ENCODE measurements at places on chromosomes 1 and 21.

DNA sequence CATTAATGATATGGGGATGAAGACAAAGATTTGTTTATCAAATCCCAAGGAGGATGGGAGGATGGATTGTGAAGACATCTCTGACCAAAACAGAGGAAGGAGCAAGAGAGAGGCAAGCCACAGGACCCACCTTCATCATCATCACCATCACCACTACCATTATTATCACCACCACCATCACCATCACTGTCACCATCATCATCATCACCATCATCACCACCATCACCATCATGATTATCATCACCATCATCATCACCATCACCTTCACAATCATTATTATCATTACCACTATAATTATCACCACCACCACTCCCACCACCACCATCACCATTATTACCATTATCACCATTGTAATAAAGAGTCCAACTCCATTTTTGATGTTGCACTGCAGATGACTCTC, 482.5 kb downstream of the PTPRU start:
- DNase-seq = no peak

DNA sequence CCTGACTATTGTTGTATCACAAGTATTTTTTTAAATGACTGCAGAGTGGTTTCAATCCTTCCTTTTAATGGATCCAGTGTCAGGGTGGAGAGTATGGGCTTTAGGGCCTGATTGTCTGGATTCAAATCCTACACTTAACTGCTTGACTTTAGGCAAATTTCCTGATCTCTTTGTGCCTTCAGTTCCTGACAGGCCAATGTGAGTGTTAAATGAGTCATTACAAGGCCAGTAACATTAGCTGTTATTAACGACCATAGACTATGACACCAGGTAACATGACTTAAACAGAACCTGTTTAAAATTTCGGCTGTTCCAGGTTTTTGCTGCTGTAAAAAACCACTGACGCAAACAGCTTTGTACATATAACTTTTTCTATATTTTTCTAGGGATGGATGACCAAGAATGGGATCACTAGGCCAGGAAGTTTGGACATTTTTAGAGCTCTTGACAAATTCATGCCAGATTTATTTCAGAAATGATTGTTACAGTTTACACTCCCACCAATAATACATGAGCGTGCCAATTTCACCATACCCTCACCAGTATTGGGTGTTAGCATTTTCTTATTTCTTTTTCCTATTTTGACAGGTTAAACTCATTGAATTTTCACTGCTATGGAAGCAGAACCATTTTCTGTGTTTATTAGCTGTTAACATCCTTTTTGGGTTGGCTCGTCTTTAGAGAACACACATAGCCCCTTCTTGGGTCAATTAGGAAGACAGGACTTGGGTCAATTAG, 11.3 kb downstream of the ZNF362 start:
- DNase-seq = no peak

DNA sequence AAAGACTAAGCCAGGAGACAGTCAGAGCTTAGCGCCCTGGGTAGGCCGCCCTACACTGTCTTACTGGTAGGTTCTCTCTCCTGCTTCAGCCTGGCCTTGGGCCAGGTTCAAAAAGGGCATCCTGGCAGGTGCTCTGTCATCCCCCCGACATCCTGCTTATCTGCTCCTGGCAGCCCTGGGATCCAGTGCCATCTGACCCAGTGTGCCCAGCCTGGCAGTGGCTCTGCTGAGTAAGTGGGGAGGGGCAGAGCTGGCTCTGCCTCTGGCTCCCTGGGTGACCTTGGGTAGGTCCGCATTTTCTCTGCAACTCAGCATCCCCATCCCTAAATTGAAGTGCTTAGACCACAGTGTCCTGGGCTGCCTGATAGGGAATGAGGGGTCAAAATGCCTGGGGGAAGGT, 549.9 kb downstream of the PTPRU start:
- no peak for DNase-seq

DNA sequence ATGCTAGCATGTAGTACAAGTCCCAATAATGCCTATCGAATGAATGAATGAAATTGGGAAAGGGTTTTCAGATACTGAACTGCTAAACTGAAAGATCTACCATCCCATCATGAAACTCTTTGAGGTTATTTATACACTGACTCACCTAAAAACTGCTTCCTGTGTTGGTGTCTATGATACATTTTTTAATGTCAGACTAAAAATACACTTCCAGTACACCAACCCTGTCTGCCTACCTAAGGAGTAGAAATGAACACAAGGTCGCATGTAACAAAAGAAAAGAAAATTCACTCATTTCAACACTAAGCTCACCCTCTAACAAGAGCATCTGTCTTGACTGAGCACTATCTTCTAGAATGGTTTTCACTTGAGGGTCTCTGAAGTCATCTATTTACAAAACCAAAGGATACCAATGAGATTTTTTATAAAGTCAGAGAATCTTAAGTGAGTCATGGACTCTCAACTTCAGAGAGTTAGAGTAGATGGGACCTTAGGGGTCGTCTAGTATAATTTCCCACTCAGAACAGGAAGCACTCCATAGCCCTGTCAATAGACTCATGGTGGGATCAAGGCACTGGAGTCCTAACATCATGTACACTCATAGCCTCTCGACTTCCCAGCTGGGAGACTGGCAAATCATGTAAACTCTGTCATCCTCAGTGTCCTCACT, 53.4 kb downstream of the WLS start:
- no peak for DNase-seq

GRCh38 chr1:168135116-168135920, 1.4 kb downstream of the GPR161 start:
- no peak for DNase-seq

DNA sequence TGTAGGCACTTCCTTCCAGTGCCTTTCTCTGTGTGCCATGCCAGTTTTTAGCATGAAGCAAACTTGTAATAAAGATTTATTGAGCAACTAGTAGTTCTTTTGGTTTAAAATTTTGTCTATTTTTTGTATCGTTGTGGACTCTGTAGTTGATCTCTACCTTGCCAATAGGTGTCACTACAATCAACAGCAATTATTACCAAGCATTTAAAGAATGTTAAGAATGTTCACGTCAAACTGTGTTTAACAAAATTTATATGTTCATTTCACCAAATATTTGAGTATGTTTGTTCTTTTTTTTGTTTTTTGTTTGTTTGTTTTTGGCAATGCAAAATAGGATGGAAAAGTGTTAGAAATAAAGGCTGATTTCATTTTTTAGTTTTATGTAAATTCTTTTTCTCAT, 208.1 kb downstream of the PATJ start:
- DNase-seq = peak; percentile 11
